Fibroblast of gingiva (primary cell): ENCODE measurements at places on chromosomes 11 and 22.
A peak's percentile ranks its signal among the peaks of the same experiment; 100 is the strongest.

- no peak for DNase-seq
Observed at GRCh38 chr22:19806213-19807160, 45.9 kb downstream of the TBX1 start.

GRCh38 chr11:30617762-30618161 is 31.6 kb upstream of the MPPED2 start:
- no peak for DNase-seq

- peak; percentile 47 for DNase-seq
Observed at GRCh38 chr11:36385121-36385970, 89.3 kb downstream of the PRR5L start.

- no peak for DNase-seq
Observed at GRCh38 chr11:119599864-119600541, 129.0 kb downstream of the NECTIN1 start.

- DNase-seq: no peak
Observed at GRCh38 chr11:47440054-47440476, 8.9 kb downstream of the RAPSN start.

DNA sequence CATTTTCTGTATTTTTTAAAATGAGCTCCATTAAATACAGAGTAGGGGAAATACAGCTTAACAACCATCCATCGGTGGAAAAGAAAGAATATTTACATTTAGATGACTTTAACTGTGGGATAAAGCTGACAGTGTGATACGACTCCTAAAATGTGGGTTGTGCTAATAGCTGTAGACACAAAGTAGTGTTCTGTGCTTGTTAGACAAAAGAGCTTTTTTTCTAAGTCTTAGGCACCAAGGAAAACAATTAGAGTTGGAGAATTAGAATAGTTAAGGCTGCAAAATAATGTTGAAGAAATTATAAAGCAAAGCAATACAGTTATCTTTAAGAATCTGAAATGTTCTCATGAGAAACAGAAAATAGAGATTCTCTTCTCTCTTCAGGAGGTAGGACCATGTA is 307.7 kb upstream of the KIRREL3 start:
- DNase-seq: no peak
